Ascending aorta (tissue), 2 donors: ENCODE measurements at places on chromosomes 16 and 17.
A peak's percentile ranks its signal among the peaks of the same experiment; 100 is the strongest.

DNA sequence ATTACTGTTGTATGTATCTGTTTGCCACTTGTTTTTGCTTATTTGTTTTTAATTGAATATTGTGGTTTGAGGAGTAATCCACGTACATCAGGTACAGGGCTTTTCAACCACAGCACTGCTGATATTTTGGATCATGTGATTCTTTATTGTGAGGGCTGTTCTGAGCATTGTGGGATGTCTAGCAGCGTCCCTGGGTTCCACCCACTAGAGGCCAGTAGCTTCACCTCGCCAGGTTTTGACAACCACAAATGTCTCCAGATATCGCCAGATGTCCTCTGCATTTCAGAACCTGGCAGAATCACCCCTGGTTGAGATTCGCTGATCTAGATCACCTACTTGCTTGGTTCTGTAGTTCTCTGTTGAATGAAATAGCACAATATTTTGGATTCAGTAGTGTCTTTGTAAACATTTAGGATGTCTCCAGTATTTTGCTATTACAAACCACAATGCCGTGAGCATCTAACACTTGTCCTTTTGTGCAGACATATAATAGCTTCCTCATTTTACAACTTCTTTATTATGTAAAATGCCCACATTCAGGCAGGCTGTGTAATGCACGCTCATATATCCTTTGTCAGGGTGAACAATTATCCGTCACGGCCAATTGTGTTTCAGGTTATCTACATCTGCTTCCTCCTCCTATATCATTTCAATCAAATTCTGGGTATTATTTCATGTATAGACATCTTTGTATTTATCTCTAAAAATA lies 380.3 kb downstream of the SNX29 start:
- no peak overlapping the region for H3K4me3 ChIP-seq
- no peaks in the 10 kb centered on the region for H3K36me3 ChIP-seq
- DNase-seq = no peak
- H3K27ac ChIP-seq = no peak overlapping the region
- no peaks in the 10 kb centered on the region for H3K4me1 ChIP-seq

DNA sequence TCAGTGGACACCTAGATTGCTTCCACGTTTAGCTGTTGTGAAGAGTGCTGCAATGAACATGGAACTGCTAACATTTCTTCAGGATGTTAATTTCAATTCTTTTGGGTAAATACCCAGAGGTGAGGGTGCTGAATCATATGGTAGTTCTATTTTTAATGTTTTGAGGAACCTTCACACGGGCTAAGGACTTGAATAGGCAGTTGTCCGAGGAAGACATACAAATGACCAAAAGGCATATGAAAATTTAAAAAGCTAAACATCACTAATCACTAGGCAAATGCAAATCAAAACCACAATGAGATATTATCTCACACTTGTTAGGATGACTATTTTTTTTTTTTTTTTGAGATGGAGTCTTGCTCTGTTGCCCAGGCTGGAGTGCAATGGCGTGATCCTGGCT lies 173.3 kb downstream of the PRKCB start:
- H3K4me1 ChIP-seq = no peaks in the 10 kb centered on the region
- no peak for DNase-seq
- no peak overlapping the region for H3K27ac ChIP-seq
- no peaks in the 10 kb centered on the region for H3K36me3 ChIP-seq
- no peak overlapping the region for H3K4me3 ChIP-seq
- H3K27me3 ChIP-seq = no peaks in the 10 kb centered on the region

- H3K27me3 ChIP-seq = no peaks in the 10 kb centered on the region
- H3K36me3 ChIP-seq = no peaks in the 10 kb centered on the region
- H3K4me1 ChIP-seq = peaks cover 4% of the 10 kb centered on the region
- H3K27ac ChIP-seq = no peak overlapping the region
Observed at GRCh38 chr17:55734128-55734781, 11.6 kb upstream of the TMEM100 start.

DNA sequence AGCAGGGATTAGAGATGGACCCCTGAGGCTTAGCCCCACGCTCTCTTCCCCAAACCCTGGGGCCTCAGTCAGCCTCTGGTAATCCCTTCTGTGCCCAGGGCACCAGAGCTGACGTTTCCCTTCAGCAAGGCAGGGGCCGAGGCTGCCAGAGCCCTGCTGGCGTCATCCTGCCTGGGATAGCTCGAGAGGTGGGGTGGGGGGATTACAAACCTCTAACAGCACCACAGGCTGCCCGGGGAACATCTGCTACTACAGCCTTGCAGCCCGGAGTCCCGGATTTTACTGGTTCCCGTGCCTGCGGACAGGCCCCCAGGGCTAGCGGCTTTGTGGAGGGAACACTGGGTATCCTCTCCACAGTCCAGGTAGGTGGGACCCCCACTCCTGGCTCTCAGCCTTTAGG lies at the start of gene AANAT:
TSS of gene AANAT (plus strand) at position 238 of the 400 bp plus-strand sequence. CDS start 1,144 bp downstream, outside the sequence.
- no peaks in the 10 kb centered on the region for H3K4me1 ChIP-seq
- no peaks in the 10 kb centered on the region for H3K27me3 ChIP-seq
- no peak within 1 kb of the TSS for H3K27ac ChIP-seq
- no peak for DNase-seq
- no peaks in the 10 kb centered on the region for H3K36me3 ChIP-seq
- no peak within 1 kb of the TSS for H3K4me3 ChIP-seq

DNA sequence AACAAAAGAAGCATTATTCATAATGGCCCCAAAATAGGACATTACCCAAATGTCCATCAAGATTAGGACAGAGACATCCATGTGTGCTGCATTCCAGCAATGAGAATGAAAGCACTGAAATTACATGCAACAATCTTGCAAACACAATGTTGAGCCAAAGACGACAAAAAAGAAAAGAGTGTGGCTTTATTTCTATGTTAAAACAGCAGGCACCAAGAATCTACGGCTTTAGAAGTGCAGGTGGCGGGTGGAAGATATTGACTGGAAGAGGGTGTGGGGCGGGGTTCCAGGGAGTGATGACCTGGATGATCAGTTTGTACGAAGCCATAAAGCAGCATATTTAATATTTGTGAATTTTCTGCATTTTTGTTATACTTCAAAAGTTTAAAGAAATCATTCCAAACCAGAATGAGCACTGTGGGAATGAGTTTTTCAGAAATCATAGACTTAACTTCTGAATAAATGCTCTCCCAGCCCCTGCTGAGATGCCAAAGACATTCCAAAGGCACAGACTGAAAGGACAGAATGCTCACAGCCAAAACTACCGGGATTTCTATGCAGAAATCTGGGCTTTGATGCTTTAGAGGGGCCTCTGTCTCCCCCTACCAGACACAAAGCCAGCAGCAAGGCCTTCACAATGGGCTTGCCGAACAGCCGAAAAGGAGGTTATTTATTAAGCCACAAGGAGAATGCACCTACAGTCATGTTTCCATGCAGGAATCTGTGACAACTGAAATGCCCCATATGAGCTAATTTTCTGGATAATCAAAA lies 361.6 kb downstream of the GRIN2A start:
- H3K4me1 ChIP-seq = no peaks in the 10 kb centered on the region
- H3K4me3 ChIP-seq = no peak overlapping the region
- H3K27ac ChIP-seq = no peak overlapping the region
- no peak for DNase-seq
- no peaks in the 10 kb centered on the region for H3K36me3 ChIP-seq

DNA sequence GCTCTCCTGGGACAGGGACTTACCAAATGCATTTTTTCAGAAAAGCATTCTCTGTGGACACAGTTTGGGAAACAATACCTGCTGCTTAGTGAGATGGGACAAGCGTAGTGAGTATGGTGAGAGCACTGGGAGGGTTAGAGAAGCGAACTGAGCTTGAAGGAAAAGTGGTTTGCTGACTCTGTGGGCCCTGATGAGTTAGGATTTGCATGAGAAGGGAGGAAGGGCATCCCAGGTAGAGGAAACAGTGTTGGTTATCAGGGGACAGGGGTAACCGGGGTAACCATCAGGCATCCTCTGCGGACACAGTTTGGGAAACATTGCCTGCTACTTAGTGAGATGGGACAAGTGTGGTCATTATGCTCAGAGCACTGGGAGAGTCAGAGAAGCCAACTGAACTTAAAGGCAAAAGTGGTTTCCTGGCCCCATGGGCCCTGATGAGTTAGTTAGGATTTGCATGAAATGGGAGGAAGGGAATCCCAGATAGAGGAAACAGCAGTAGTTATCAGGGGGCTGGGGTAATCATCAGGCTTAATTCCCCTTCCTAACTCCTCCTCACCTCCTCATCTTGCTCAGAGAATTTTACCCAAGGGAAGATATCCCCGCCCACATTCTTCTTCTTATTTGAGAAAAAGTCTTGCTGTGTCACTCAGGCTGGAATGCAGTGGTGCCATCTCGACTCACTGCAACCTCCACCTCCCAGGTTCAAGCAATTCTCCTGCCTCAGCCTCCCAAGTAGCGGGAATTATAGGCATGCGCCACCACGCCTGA lies 319.3 kb downstream of the RBFOX1 start:
- no peak overlapping the region for H3K4me3 ChIP-seq
- no peak overlapping the region for H3K27ac ChIP-seq
- DNase-seq = no peak
- no peaks in the 10 kb centered on the region for H3K4me1 ChIP-seq
- no peaks in the 10 kb centered on the region for H3K27me3 ChIP-seq
- no peaks in the 10 kb centered on the region for H3K36me3 ChIP-seq

GRCh38 chr17:29169806-29170591 lies 10.2 kb downstream of the MYO18A start:
- H3K27ac ChIP-seq = no peak overlapping the region
- DNase-seq = no peak
- H3K27me3 ChIP-seq = no peaks in the 10 kb centered on the region
- no peak overlapping the region for H3K4me3 ChIP-seq
- peaks cover 16% of the 10 kb centered on the region for H3K36me3 ChIP-seq

DNA sequence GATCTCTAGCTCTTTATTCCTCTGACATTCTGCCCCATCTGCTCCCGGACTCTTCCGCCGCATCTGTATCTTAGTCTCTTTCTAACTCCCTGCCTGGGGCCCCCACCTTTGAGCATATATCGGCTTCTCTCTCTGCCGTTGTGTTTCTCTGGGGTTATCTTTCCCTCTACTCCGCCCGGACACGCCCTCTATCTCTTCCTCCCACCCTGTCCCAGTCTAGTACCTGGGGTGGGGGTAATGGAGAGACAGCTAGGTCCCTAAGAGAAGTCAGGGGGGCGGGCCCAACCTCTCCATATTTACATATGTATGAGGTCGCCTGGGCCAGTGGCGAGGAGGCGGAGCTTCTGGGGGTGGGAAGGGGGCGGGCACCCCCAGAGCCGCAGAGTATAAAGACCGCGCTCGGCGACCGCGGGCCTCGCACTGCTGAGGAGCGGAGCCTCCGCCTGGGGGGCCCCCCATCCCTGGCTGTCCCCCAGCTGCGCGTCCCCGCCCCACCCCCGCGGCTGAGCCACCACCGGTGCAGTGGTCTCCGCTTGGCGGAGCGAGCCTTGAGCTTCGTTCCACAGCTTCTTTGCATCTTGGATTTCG lies at the start of gene ATP1B2:
TSS of gene ATP1B2 (plus strand) at position 418 of the 588 bp plus-strand sequence. CDS start 593 bp downstream, outside the sequence.
- no peaks in the 10 kb centered on the region for H3K36me3 ChIP-seq
- peaks cover 17% of the 10 kb centered on the region for H3K4me1 ChIP-seq

- H3K36me3 ChIP-seq = no peaks in the 10 kb centered on the region
- H3K27ac ChIP-seq = no peak overlapping the region
- H3K4me3 ChIP-seq = no peak overlapping the region
- no peak for DNase-seq
- no peaks in the 10 kb centered on the region for H3K27me3 ChIP-seq
Observed at GRCh38 chr16:85017151-85017550, 5.8 kb upstream of the ZDHHC7 start.

DNA sequence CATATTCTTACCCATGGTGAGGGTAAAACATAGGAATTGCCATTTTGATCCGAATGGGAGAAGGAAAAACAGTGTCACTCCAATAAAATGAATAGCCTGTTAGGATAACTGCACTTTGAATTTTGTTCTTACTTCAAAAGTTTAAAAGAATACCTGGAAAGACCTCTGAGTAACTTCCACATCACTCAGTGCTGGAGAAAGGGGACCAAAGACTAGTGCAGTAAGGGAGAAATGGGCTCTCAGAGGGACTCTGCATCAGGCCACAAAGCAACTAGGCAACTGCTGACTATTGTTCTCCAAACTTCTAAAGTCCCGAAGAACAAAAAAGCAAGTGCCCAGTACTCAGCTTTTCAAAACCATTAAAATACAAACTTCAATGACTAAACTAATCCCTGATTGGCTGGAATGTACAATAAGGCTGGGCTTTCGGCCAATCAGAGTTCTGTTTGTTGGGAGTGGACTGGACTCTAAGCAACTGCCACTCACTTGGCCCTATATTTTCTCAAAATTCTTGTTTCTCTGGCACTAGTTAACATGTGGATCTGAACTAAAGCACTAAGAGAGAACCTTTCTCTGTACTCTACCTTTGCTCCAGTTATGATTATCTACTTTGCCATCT lies 6.2 kb downstream of the DNAJC7 start:
- no peaks in the 10 kb centered on the region for H3K27me3 ChIP-seq
- no peak overlapping the region for H3K27ac ChIP-seq
- no peak for DNase-seq
- H3K4me1 ChIP-seq = peaks cover 45% of the 10 kb centered on the region
- H3K4me3 ChIP-seq = no peak overlapping the region

GRCh38 chr17:79065105-79065670 lies 9.4 kb upstream of the ENGASE start:
- no peaks in the 10 kb centered on the region for H3K4me1 ChIP-seq
- DNase-seq = no peak
- H3K4me3 ChIP-seq = no peak overlapping the region
- no peak overlapping the region for H3K27ac ChIP-seq
- no peaks in the 10 kb centered on the region for H3K36me3 ChIP-seq

DNA sequence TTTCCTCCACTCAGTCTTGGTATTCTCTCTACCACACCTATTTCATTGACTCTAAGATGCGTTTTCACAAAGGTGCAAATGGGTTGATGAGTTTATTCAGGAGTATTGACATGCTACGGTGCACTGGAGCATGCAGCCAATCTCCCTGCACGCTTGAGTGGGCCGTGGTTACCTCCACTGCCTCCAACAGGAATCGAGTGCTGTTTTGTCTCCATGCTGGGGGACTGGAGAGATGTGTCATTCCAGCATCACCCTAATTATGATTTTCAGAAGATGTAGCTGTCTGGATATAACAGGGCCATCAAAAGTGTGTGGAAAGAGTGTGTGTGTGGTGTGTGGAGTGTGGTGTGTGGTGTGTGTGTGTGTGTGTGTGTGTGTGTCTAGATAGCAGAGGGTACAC lies 351.6 kb upstream of the ZFHX3 start:
- H3K36me3 ChIP-seq = no peaks in the 10 kb centered on the region
- H3K27ac ChIP-seq = no peak overlapping the region
- no peak for DNase-seq
- no peaks in the 10 kb centered on the region for H3K4me1 ChIP-seq
- H3K27me3 ChIP-seq = no peaks in the 10 kb centered on the region

GRCh38 chr17:78933025-78933958 lies 8.1 kb upstream of the TIMP2 start:
- DNase-seq = peak; percentile 65
- H3K36me3 ChIP-seq = no peaks in the 10 kb centered on the region
- peaks cover 15% of the 10 kb centered on the region for H3K4me1 ChIP-seq
- no peaks in the 10 kb centered on the region for H3K27me3 ChIP-seq

DNA sequence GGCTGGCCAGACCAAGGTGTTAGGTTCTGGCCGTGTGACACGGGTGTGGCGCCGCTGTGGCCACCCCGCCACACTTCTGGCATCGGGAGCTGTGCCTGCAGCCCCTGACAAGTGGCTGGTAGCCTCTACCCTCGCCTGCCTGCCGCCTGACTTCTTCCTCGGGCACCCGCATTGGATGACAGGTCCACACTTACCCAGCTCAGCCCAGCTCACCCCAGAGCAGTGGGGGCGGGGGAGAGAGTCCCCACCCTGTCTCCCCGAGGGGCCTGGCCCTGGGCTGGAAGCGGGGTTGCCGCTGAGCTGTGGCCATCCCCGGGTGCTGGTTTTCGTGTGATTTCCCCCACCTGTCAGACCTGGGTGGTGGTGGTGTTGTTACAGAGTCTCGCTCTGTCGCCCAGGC lies 53.9 kb upstream of the ACSF3 start:
- H3K36me3 ChIP-seq = no peaks in the 10 kb centered on the region
- no peak overlapping the region for H3K4me3 ChIP-seq
- H3K27me3 ChIP-seq = no peaks in the 10 kb centered on the region
- H3K4me1 ChIP-seq = no peaks in the 10 kb centered on the region
